Renal cortex interstitium (tissue), 15 donors: ENCODE measurements at places on chromosomes 7 and 10. TPM values are rescaled to one million over a fixed set of nuclear protein-coding genes. Genes with fewer than 3 reads are reported as not detected.

The CTNNA3 gene
- 4.3 TPM for polyA plus RNA-seq

The REPIN1 gene
- polyA plus RNA-seq = 109 TPM

The CYP2E1 gene
- polyA plus RNA-seq = 1.7 TPM

The GPNMB gene
- polyA plus RNA-seq = 10.7 TPM

The PDE6C gene
- polyA plus RNA-seq = 0.69 TPM
